ENCODE measurements at places on chromosomes 3 and 15. TPM values are rescaled to one million over a fixed set of nuclear protein-coding genes. Genes with fewer than 3 reads are reported as not detected.

DNA sequence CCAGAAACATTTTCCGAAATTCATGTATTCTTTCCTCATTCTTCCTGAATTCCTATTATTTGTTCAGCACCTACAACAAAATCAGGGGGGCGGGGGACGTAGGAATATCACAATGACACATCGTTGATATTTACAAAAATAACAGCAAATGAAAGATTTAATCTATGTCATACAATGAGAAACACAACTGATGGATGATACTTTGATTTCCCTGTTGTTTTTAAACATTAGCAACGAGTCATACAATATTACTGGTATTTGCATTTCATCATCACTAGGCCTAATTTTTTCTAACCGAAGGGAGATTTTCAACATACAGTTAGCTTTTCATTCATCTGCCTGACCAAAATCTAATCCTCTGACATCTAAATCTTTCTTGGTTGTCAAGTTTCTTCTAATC lies 45.3 kb upstream of the INO80 start:
- DNase-seq: no peak

DNA sequence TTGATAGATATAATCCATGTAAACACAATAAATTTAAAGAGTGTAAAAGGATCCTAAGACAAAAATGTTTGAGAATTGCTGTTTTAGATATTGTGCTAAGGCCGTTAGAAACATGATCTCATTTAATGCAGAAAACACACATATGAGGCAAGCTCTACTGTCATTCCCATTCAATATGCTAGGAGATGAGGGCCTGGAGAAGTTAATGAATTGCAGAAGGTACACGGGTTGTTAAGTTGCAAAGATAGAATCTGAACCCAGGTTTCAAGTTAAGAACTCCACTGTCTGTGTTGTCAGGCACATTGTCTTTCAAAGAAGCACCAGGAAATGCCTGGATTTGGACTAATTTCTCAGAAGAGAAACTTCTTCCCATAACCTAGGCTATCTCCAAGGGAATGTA lies 65.1 kb upstream of the SAMMSON start:
- DNase-seq: no peak

- DNase-seq: no peak
Observed at GRCh38 chr3:153257673-153258351, 95.8 kb downstream of the RAP2B start.

GRCh38 chr3:154071146-154071545 lies 50.0 kb upstream of the ARHGEF26 start:
- no peak for DNase-seq

Gene SERPINI2
- not detected for total RNA-seq
